ENCODE measurements at places on chromosomes 1 and 21.

- no peak for DNase-seq
Measured at GRCh38 chr21:41794600-41794999, 27.7 kb upstream of the RIPK4 start.

DNA sequence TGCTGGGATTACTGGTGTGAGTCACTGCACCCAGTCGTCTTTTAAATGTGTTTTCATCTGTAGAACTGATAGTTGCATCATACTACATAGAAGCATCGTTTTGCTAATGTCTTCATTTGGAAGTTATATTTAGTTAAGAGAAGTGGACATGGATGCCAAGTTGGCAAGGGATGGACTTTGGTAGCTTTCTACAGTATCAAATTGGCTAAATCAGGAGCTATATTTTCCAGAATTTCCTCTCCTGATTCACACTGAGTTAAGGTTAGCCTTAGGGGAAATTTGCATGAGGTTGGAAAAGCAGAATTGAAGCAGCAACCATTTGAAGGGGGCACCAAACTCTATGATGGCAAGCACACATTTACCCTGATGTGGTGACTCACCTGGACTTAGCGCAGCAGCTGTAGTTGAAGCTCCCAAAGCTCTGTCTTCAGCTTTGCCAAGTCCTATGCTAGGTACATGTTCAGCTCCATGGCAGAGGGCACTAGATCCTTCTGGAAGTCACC lies 43.9 kb downstream of the DUSP10 start:
- DNase-seq, result no peak

GRCh38 chr1:104132382-104132973 lies 382.8 kb downstream of the AMY1C start:
- no peak for DNase-seq

DNA sequence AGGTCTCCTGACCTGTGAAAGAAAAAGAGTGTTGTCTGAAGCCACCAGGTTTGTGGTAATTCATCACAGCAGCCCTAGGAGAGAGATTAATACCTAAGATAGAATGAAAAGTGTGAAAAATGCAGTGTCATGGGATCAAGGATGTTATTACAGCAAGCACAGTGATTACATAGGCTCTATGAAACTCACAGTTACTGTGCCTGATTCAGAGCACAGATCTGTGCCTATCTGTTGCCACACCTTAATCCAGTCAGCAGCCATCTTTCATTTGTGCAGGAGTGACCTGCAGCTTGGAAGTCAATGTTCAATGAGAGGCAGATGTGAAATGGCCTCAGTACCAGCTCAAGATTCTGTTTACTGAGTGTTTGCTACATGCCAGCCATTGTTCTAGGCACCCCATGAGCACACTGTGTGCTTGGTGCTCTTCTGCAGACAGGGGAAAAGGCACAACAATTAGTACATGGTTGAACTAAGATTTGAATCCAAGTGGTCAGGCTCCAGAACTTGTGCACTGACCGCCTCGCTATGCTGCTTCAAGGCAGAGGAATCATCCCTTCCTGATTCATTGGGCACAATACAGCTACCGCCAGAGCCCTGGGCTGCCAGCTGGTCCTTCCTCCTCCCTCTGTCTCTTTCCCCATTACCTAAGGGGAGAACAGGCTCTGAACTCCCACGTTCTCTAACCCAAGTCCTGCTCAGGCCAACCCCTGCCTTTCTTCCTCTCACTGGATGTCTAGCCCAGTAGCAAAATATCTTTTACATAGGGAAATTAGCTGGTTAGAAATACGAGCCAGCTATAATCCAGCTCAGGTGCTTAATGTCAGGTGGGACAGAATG lies 56.3 kb upstream of the NEK2 start:
- no peak for DNase-seq

GRCh38 chr1:43688594-43689000 lies 18.7 kb upstream of the ST3GAL3 start:
- no peak for DNase-seq

DNA sequence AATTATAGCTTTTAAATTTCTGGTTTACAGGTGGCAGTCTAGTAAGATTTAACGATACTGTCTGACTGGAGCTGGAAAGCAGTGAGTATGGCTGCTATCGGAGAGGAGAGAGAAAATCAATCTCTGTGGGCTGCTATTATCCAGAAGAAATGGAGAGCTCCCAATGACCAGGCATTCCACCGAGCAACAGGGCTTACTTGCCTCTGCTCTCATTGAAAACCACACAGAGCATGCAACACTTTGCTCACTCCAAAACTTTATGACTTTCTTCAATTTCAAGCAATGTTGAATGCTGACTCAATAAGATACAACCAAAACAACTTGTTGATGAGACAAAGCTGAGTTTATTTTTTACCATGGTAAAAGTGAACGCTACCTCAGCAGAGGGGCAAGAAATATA lies 337.0 kb upstream of the NCAM2 start:
- DNase-seq, result no peak

- DNase-seq, result no peak
Measured at GRCh38 chr1:182387566-182387965, 4.0 kb downstream of the GLUL start.

- no peak for DNase-seq
Measured at GRCh38 chr1:156663178-156663577, 14.0 kb downstream of the NES start.

GRCh38 chr21:15559660-15560059 lies 170.1 kb upstream of the USP25 start:
- DNase-seq, result no peak

DNA sequence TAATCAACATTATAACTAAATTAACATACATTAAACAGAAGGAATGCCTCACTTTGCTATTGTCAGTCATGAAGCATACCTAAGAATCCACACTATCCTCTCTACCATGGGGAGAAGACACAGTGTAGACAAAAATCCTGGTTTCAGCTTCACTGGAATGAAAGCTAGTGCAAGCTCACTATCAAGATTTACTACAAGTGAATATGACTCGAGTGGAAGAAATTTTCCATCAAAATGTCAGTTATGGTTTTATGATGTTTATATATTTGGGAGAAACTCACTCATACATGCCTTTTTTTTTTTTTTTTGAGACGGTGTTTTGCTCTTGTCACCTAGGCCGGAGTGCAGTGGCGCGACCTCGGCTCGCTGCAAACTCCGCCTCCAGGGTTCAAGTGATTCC lies 424.3 kb downstream of the KCNT2 start:
- no peak for DNase-seq

DNA sequence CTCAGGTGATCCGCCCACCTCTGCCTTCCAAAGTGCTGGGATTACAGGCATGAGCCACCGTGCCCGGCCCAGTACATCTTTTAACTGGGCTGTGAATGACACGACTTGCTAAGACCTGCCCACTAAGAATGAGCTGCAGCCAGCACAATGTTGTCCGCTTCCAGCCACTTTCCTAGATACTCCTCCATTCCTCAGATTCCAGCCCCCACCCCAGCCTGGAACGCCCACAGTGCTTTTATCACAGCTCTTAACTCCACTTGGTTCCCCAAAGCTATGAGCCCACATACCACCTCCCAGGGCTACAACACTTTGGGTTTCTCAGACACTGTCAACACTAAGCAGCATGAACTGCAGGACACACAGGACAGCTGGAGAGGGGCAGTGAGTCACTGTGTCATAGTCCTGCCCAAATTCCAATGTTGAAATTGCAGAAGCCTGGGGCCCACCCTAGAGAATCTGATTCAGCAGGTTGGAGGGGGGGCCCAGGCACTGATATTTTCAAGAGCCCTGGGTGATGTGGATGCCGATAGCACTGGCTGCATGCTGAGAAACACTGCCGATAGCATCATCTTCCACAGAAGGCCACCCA lies 58.0 kb downstream of the ACBD3 start:
- DNase-seq, result no peak

- DNase-seq, result no peak
Measured at GRCh38 chr1:184945678-184946412, 28.5 kb downstream of the NIBAN1 start.

DNA sequence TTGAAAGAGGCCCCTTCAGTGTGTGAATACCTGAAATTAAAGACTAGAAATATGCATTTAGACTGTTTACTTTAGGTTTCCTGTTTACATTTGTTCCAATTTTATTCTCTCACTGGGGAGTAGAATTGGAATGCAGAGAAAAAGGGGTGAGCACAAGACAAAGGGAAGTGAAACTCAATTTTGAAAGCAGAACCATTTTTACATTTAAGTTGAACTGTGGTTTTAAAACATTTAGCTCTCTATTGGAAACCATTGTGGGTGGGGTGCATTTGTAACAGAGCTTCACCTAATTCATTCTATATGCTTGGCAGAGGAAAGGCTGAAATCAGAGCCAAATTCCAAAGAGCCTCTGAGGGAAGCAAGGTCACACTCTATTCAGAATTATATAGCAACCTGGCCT lies 235.3 kb upstream of the C1orf105 start:
- no peak for DNase-seq

GRCh38 chr1:12296623-12297022 lies 66.8 kb downstream of the VPS13D start:
- DNase-seq, result no peak

DNA sequence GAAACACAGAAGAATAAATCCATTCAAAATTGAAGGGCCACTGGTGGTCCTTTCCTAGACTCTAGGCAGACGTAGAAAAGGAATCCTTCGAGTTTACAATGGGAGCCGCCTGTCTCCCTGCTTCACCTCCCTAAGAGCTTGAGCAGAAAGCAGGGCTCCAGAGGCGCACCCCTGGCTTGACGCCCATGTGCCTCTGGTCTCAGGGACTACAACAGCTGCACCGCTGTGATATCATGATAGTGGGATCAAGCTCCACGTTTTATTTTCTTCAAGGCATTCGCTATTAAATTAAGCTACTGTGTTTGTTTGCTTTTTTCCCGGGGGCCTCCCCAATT lies 403 bp upstream of the C1orf122 start:
- no peak for DNase-seq

DNA sequence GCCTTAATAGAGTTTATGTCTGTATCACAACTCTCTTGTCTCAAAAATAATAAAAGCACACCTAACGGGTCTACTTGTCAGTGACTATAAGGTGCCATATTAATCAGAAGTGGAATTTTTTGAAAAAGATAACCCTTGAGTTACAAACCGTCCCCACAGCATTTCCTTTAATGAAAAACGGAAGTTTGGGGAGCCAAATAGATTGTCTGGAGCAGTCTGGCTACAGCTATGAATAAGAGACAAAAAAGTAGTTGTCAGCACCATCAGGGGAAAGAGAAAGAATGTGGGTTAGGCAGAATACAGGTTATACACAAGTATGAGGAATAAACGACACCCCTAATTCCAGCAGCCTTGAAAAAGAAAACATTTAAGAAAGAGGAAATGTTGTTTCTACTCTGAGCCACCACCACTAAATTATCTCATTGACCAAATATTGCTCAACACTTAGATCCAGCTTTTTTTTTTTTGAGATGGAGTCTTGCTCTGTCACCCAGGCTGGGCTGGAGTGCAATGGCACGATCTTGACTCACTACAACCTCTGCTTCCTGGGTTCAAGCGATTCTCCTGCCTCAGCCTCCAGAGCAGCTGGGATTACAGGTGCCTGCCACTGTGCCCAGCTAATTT lies 29.4 kb upstream of the USP24 start:
- DNase-seq, result no peak

DNA sequence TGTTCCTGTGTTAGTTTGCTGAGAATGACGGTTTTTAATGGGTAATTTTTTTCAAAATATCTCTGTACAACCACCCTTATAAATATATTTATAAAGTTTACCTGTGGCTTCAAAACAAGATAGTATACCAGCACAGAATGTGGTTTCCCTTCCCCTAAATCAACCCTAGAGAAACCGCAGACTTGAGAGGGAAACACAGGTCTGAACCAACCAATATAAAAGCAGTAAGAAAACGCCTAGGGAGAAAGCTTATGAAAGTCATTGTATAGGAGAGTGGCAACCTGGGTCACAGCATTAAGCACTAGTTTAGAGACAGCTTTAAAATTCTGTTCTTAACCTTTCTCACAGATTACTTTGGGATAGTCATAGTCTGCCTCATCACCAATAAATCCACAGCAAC lies 180.6 kb upstream of the LHX8 start:
- DNase-seq, result no peak

GRCh38 chr1:185906186-185906585 lies 172.0 kb downstream of the HMCN1 start:
- no peak for DNase-seq

- no peak for DNase-seq
Measured at GRCh38 chr1:9720785-9721605, 69.5 kb downstream of the PIK3CD start.

DNA sequence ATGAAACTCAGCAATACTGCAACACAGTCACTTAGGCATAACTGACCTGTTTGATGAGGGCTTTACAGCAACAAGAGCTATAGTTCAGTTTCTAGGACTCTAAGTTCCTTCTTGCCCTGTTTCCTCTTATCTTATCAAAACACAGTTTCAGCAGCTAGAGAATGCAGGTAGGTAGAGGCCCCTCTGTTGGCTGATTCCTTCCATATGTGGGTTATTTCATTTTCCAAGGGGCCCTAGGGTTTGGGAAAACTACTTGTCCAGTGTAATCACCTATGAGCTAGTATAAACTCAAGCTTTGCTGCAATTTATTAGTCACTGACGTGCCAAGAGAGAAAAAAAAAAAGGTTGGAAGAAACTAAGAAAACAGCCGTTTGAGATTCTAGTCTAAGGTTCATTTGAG lies 607.7 kb upstream of the USP24 start:
- DNase-seq, result no peak

GRCh38 chr1:238141353-238141752 lies 250.6 kb upstream of the ZP4 start:
- DNase-seq, result no peak

DNA sequence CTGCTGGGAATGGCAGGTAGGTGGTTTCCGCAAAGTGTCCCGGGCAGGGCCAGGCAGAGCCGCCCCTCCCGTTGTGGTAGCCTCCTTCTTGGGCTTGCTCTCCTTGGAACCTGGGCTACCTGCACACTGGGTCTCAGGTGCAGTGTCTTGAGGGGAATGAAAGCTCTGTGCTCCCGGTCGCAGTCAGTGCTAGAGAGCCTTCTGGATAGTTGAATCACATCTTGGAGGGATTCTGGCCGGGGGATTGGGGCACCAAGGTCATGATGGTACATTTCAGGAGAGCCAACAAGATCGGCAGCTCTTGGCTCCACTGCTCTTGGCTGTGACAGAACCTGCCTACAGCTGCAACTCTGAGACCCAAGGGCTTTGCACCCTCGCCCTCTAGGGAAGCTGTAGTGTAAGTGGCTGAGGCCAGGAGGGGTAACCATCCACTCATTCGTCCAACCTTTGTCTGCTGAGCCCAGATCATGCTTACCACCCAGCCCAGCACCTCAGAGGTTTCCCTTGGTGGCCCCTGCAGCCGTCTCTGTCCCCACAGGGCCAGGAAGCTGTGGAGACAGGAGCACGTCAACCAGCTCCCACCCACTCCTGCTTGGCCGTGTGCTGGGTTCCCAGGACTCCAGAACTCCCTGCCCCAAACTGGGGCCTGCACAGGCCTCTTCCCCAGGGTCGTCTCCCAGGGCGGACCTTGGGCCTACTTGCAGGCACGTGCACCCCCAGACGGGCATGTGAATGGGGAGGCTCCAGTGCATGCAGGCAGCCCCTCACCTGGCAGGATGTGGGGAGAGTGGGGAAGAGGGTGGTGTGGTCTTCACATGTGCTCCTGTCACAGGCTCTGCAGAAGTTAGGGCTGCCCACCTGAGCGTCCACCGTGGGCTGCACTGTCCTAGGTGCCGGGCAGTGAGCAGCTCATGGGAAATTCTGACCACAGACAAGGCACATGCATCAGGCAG lies 40.0 kb downstream of the NTPCR start:
- no peak for DNase-seq

- DNase-seq, result no peak
Measured at GRCh38 chr1:85278853-85279314, 2.5 kb upstream of the BCL10 start.

- DNase-seq, result no peak
Measured at GRCh38 chr1:81877940-81878339, 77.2 kb downstream of the ADGRL2 start.

GRCh38 chr21:32378956-32379355 lies 13.9 kb downstream of the URB1 start:
- no peak for DNase-seq
